ENCODE measurements at places on chromosomes 2 and 18. TPM values are rescaled to one million over a fixed set of nuclear protein-coding genes. Genes with fewer than 3 reads are reported as not detected.

DNA sequence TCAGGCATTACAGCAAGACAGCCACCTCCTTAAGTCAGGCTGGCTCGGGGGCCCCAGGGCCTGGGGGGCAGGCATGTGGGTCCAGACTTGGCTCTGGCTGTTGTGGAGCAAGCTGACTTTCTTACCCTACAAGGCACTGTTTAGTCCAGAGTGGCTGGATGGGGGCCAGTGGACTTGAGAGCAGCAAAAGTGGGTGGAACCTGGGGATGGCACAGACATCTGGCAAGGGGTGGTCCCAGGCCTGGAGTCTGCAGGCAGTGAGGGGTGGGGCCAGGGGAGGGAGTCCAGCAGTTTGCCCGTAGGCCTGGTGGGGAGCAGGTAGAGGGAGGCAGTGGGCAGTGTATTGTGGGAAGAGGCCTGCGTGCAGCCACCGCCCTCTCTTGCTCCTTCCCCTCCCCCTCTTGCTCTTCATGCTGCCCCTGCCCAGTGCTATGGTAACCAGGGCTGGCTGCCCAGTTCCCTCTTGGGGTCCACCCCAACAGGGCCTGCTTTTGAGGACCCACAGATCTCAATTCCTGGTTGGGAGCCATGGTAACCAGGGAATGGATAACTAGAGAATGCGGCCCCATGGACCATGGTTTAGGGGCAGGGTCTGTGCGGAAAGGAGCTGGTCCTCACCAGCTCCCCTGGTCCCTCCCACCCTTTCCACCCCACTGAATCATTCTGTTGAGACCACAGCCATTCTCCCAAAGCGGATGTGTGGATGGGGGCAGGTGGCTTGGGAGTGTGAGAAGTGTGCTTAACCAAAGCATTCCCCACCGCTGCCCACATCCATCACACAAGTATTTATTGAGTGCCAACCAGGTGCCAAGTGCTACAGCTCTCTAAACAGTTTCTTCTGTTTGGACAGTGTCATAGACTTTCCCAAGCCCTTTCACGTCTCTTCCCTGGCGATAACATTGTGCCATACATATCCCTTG is 19.3 kb downstream of the SPEG start:
- DNase-seq = no peak

DNA sequence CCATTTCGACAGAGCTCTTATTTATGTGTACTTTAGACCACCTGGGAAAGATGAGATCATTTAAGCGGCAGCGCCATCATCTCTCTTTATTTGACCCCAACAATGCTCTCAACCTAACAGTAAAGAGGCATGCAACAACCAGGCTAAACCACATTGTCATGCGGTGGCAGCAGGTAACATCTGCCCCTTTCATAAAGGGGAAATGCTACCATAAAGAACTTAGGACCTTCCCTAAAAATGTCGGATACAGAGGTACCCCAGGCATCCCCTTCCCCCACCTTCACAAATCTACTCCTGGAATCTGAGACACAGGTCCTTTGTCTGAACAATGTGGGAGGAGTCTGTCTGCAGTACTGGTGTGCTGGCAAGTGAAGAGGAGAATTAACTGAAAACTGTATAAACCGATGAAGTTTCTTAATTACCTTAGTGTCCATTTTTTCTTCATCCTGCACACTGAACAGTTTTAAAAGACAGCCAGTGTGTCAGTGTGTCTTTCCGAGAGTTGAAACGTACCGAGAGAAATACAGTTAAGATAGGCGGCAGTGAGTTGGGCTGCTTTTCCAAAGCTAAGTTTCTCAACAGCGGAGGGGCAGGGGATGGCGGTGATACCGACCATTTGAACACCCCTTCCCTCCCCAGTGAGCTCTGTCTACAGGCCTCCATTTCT is 1.9 kb downstream of the MEX3C start:
- DNase-seq = peak; percentile 46

DNA sequence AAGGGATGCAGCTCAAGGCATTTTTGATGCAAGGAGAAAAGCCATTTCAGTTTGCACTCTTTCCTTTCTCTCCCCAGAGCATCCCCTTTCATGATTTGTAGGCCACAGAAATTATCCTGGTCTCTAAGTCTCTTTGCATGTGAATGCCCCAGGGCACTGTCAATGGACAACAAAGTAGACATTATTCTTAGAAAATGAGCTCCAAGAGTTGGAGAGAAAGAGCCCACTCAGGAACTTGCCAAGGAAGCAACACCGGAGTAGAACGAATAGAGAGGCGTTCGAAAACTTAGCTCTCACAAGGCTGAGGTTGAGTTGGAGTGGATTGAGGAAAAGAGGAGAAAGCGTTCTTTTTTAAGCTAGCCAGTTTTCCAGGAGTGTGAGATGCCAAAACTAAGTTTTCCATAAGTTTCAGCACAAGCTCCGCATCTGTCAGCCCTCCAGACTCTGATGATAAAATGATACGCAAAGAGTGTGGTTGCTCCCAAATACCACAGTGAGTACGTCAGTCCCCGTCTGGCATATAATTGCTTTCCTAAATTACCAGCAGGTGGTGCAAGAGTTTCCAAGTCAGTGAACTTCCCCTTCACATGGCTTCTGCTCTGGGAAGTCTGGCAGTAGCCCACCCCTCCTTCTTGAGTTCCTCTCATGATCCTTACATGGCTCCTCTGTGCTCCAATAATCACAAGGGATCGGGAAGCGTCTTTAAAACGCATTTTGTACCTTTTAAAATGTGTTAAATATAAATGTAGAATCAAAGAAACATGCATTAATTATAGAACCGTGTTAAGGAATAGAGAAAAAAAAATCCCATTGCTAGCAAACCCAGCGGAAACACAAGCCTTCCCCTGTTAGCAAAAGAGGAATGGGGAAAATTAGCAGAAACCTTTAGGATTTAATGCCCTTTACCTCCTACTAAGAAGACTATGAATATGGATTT is 1060.6 kb upstream of the FANCL start:
- DNase-seq = peak; percentile 38

MAIP1 gene
- 26.0 TPM for total RNA-seq

- no peak for DNase-seq
These were observed 234.5 kb upstream of the FN1 start for GRCh38 chr2:215670396-215670795.

GKN2 gene
- total RNA-seq = not detected

SLC4A3 gene
- total RNA-seq = 0.22 TPM

Measured in lung microvascular endothelial cell (primary cell).